ENCODE measurements at places on chromosomes 1 and 21. TPM values are rescaled to one million over a fixed set of nuclear protein-coding genes. Genes with fewer than 3 reads are reported as not detected.

SMPDL3B gene
- 0.99 TPM for total RNA-seq

AADACL3 gene
- not detected for total RNA-seq

TESK2 gene
- total RNA-seq: 0.33 TPM

LCE1C gene
- not detected for total RNA-seq

MR1 gene
- 6.5 TPM for total RNA-seq

Data from A549 treated with CpdA at 1 μM for 4 hours (cell line).